Stimulated activated CD4-positive, alpha-beta T cell treated with anti-CD3 and anti-CD28 coated beads, Interleukin-1b, Interleukin-23, amount 100 ng/mL, for 24 hours (primary cell): ENCODE measurements at places on chromosomes 1 and 21.

- no peak for DNase-seq
Observed at GRCh38 chr1:172582889-172583288, 49.9 kb downstream of the SUCO start.

GRCh38 chr1:227766015-227766634 lies 30.9 kb downstream of the SNAP47 start:
- no peak for DNase-seq

- no peak for DNase-seq
Observed at GRCh38 chr1:182622901-182623528, 18.8 kb upstream of the RGS16 start.

GRCh38 chr1:182149411-182149965 lies 88.0 kb upstream of the ZNF648 start:
- DNase-seq, result no peak

GRCh38 chr1:43306688-43307457 lies 6.1 kb downstream of the TIE1 start:
- no peak for DNase-seq

GRCh38 chr1:203408486-203409481 lies 57.9 kb upstream of the FMOD start:
- DNase-seq, result no peak

- no peak for DNase-seq
Observed at GRCh38 chr1:46818591-46818990, 19.7 kb downstream of the CYP4B1 start.

GRCh38 chr1:157751283-157751682 lies 25.6 kb downstream of the FCRL2 start:
- no peak for DNase-seq

DNA sequence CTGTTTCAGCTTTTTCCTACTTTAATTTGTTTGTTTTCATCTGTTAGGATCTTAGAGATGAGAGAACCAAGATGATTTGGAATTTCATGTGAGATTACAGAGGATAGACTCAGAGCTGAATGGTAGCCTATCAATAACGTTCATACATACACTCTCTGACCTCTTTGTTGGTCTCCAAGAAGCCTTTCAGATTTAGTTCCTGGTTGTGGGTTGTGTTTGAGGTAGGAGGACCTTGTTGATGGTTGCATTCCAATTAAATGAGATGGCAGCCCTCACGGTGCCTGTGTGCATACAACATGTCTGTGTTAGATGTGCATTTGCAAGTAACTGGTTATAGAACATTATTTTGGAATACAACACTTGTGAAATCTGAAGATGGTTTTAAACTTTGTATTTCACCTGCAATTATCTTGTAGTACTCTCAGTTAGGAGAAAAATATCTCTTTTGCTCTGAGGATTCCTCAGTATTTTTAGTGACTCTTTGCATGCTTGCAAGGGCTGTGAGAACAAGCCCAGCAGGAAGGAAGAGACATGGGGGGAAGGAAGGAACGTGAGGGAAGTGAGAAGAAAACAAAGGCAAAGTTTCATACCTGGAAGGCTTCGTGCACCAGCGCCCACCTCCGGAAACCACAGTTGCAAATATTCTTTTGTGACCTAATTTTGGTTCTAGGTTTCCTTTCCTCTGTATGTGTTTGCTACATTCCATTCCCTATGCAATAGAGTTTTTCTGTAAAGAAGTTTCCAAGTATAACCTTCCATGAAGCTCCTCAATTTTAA lies 291.8 kb downstream of the DISC1 start:
- no peak for DNase-seq

DNA sequence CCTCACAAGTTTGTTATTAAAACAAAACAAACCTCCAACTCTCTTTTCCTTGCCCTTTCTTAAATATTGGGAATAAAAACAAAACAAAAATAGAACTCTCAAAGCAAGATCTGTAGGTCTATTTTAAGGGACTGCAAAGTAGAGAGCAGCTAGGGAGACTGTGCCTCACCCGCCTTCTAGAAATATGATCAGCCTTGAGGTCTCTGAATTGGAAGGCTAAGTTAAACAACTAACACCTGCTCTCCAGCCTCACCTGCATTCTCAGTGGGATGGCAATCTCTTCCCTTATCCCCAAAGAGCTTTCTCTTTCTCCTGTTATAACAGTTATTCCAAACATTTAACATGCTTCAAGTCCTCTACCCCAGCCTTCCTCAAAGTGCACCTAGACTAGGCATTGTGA lies 75.5 kb upstream of the TNR start:
- no peak for DNase-seq

DNA sequence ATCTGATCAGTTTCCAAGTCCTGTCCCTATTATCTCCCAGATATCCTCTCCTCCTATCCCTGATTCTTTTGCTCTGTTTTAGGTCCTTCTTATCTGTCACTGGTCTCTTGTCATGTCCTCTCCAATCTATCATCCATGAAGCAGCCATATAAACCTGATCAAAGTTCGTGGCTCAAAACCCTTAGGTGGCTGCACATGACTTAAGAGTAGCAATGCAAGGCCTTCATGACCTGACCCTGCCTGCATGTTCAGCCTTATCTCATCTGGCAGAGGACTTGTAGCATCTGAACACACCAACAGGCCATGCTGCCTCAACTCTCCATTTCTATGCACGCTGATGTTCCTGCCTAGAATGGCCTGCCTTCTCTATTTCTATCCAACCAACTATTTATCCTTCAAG lies 65.2 kb downstream of the NOS1AP start:
- no peak for DNase-seq

- no peak for DNase-seq
Observed at GRCh38 chr1:30948278-30948677, 39.7 kb upstream of the SDC3 start.

DNA sequence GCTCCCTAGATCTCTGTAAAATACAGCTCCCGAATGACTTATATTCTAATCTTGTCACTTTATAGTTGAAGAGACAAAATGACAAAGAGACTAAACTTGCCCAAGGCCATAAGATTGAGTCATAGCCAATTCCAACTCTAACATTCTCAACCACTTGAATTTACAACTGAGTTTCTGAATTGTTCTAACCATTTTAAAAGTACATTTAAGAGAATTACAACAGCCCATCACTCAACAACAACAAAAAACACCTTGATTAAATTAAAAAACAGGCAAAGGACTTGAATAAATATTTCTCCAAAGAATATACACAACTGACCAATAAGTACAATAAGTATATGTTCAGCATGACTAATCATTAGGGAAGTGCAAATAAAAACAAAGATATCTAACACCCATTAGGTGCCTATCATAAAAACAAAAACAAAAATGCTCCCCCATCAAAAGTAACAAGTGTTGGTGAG lies 8.7 kb upstream of the ADCY10 start:
- no peak for DNase-seq

GRCh38 chr1:233343262-233343661 lies 15.7 kb downstream of the MAP3K21 start:
- DNase-seq, result no peak

DNA sequence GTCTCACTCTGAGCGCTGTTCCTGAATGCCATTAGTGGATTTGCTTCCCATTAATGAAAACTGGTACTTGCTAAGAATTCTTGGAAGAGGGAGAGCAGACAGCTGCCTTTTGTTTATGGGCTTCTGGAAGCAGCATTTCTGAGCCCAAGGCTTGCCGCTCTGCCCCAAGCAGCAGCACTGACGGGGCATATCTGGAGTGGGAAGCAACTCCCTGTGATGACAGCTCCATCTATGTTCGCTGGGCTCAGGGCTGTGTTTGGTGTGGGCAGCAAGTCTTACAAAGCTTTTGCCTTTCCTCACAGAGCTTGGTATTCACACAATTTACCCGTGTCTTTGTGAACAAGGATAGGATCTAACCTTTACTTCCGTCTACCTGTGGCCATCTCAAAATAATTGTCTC lies 72.2 kb downstream of the DDX20 start:
- DNase-seq, result no peak

DNA sequence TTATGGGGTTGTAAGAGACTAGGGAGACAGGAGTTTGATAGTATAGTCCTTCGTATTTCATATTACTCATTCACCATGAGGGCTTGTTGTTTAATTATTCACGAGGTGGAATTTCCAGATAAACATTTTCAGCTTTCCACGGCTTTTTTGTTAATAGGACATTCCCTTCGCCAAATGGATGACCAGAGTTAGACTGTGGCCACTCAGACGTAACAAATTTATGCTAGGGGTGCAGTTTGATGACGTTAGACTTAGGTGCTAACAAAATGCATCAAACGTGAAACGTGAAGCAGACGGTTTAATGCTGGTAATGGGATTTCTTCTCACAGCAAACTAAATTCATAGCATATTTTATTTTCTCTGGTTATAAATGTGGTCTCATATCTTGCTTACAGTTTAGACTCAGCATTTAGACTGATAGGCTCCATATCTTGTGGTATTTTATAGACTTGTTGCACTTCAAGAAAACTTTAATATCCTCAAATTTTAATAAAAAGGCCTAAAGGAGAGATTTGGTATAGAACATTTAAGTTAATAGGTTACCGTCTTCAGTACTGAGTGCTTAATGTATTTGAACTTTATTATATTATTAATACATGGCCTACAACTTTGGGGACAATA lies 2.3 kb downstream of the DHX9 start:
- DNase-seq, result no peak

DNA sequence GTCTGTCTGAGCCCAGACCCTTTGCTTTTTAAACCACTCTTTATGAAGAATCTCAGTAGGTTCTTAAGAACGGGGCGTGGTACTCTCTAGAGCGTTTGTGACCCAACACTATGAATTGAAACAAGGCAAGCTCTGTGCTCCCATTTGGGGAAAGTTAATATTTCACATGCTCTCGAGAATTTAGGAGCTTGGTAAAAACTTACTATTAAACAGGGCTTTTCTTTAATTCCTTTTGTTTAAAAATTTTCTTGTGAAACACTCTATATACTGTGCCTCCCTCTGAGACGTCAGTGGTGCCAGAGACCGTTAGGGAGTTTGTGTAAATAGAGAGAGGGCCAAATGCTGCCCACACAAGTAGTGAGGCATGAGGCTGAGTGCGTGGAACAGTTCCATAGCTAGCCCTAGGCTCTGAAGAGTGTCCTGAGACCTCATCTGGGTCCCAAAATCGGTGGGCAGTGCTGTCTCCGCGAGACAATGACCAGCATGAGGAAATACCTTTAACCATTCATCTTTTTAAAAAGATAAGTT lies 144.7 kb downstream of the ROR1 start:
- no peak for DNase-seq

DNA sequence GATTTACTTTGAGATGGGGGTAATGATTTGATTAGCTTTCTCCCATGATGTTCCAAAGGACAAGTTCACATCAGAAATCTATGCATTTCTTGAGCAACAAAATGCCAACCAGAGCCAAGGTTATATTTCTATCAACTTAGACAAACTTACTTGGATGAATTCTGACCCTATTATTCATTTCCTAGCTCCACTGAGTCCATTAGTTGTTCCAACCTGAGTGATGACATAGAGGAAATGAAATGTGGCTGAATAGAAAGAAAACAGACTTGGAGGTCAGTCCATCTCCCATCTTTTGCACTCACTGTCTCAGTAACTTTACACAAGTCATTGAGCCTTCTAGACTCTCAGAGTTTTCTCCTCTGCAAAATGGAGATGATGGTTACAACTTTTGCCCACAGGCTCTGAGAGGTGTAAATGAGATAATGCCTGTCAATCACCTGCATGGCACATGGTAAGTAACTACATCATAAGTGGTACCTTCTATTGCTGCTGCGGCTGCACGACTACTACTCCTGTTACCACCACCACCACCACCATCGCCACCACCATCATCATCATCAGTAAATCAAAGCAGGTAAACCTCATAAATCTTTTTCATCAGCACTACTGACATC lies 98.2 kb downstream of the PTPN14 start:
- DNase-seq, result no peak

DNA sequence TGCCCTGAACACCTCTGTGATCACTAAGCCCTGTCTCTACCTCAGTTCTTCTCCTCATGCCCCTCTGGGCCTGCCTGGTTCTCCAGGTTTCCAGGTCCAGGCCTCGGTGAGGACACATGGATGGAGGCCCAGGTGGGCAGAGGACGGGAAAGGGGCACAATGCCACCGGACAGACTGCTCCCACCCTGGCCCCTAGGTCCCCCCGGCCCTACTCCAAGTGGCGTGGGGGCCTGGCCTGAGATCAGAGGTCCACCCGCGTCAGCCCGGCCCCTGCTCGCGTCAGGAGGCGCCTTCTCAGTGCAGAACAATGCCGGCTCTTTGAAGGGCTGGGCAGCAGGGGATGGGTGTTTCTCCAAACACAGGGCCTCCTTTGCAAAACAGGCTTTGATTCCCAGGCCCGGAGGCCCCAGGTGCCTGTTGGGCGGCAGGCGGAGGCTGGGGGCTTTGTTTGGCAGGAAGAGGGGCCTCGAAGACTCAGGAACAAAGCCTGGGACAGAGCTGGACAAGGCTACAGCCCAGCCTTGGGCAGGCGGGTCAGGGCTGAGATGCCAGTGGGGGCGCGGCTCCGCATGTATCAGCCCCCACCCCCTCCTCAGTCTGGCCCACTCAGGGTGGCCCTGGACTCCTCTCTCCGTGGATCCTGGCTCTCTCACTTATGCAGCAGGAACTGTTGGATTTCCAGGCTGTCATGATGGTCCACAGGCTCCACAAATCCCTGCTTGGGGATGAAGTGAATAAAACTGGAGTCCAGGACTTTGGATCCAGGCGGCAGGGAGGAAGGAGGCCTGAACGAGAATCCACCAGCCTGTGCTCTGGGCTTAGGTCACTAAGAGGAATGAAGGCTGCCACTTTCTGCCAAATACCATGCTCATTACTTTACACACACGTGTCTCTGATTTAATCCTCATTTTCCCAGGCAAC lies 77.4 kb upstream of the SLC2A1 start:
- DNase-seq, result no peak

DNA sequence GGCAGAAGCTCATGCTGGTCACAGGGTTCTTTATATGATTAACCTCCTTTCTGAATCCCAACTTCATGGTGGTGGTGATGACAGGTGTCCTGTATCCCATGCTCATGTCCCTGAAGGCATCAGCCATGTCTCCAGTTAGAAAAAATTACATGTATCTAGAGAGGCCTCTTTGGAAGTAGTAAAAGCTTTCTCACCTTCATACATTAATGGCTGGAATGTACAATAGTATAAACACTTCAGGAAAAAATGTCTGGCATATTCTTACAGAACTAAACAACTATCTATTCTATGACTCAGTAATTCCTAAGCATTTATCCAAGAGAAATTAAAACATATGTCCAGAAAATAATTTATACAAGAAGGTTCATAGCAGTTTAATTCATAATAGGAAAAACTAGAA lies 34.0 kb downstream of the ADAM30 start:
- no peak for DNase-seq
